ENCODE measurements at places on chromosomes 3 and 15. TPM values are rescaled to one million over a fixed set of nuclear protein-coding genes. Genes with fewer than 3 reads are reported as not detected.

The TMOD2 gene
- total RNA-seq: 4.8 TPM

The TTC14 gene
- 30.9 TPM for total RNA-seq

The BOC gene
- 17.3 TPM for total RNA-seq

DNA sequence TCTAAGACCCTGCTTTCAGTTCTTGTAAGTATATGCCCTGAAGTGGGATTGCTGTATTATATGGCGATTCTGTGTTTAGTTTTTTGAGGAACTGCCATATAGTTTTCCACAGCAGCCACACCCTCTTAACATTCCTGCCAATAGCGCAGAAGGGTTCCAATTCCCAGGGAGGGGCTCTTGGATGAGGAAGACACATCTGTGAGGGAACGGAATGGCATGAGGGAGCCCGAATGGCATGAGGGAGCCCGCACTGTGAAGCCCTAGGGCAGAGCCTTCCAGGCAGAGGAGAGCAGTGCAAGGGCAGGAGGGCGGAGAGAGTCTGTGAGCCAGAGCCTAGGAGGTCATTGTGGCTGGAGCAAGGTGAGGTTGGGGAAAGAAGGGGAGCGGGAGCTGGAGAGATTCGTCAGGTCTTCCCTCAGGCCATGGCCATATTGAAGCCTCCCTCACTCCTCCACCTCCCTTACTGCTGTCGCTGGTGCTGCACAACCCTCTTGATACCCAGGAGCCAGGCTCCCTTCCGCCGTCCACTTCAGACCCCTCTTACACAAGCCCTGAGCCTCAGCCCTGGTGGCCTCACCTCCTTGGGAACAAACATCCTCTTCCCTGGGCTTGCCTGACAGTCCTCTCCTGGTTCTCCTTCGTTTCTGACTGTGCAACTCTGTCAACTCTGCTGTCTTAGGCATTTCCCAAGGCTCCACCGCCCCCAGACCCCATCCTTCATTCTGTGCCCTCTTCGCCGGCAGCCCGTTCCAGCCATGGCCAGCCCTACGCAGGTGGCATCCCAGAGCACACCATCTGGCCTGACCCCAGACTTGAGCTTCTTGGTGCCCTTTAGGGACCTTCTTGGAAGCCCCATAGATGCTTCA lies 51.4 kb downstream of the FGD5 start:
- DNase-seq: no peak

GRCh38 chr3:156290924-156291271 lies 170.5 kb downstream of the KCNAB1 start:
- DNase-seq: no peak

DNA sequence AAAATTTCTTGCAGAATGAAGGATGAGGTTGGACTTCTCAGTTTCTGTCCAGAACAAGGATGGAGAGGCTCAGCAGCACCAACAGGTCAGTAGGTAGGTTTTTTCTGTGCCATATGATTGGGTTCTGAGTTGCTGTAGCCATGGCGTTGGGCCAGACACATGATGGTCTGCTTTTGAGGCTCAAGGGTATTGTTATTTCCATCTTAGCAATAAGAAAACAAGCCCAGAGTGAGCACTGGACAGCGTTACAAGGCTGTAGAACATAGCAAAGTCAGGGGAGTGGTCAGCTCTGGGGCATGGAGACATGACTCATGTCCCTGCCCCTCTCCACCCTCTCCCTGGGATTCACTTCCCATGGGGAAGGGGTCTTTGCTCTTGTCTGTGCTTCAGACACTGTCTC lies 137.6 kb upstream of the TOPAZ1 start:
- DNase-seq: no peak

GRCh38 chr3:44068753-44069152 lies 172.9 kb upstream of the TOPAZ1 start:
- no peak for DNase-seq

GRCh38 chr3:49553692-49554632 lies at the start of gene BSN:
BSN (plus strand) TSS chr3:49554477; CDS start chr3:49554603, 126 bp downstream.
- DNase-seq: peak; percentile 71

DNA sequence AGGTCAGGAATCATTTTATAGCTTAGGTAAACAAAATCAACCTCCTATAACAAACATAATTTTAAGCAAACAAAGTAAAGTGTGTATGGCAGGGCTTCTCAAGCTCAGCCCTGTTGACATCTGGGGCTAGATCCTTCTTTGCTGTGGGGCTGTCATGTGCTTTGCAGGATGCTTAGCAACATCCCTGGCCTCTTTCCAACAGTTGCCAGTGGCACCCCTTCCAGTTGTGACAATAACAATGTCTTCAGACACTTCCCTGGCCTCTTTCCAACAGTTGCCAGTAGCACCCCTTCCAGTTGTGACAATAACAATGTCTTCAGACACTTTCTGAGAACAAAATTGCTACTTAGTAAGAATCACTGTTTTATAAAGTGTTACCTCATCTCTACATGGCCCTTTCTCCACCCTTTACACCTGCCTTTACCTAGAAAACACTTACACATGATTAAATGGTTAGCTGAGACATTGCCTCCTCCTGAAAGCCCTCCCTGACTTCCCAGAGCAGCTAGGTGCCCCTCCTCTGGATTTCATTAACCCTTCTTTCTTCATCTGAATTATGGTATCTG lies 194.0 kb upstream of the LMCD1 start:
- DNase-seq: peak; percentile 5

DNA sequence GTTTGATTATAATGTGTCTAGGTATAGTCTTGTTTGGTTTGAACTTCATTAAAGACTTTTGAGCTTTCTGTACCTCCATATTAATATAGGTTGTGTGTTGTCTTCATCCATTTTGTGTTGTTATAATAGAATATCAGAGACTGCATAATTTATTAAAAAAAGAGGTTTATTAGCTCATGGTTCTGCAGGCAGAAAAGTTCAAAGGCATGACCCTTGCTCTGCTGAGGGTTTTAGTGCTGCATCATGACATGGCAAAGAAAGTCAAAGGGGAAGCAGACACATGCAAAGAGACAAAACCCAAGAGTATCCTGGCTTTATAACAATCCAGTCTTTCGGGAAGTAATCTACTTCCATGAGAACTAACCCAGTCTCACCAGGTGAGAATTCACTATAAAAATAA lies 358.2 kb downstream of the EDEM1 start:
- DNase-seq: no peak

- peak; percentile 79 for DNase-seq
These were observed 237.6 kb downstream of the ITPR1 start for GRCh38 chr3:4730719-4731118.

GRCh38 chr3:45631486-45631885 lies 36.9 kb downstream of the LIMD1 start:
- no peak for DNase-seq

DNA sequence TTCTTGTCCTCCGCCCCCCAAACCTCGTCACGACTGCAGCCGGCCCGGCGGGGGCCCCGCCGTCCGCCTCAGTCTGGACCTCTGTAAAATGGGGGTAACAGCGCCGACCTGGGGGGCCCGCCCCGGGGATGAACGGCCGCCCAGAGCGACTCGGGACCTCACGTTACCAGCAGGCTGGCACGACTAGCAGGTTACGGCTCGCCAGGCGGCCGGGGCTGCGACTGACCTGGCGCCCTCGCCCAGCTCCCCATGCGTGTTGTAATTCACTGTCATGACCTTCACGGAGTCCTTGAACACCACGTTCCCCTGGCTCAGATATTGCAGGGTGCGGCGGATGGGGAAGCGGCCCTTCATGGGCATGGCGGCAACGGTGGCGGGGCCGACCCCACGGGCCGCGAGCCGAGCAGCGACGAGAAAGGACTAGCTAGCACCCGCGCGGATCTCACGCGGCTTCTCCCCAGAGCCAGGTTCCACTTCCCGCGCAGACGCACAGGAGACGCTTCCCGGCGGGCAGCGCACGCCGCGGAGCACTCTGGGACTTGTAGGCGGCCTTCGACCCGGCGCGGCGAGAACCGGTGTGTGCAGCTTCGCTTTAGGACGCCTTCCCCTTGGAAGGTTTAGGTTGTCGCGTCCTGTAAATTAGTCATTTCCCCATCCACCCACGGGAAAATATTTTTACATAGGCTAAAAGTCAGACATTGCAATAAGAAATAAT lies at the start of gene MRPS25:
MRPS25 (minus strand) TSS at position 481 of the 715 bp plus-strand sequence; CDS start at position 360, 121 bp downstream.
- peak; percentile 90 for DNase-seq

DNA sequence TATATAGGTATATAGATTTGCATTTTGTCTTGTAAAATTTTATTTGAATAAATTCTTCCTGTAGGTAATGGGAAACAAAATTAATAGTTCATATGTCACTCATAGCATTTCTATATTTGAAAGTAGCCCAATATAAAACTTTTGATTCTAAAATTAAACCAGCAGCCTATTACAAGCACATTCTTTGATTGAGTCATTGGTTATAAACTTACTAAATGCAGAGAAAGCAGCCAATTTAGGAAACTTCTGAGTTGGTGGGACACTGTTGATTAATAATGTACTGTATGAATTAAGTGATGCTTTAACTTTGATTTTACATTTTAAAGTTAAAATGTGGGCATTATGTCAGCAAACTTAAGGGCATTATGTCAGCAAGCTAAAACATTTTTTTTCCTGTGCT lies 34.5 kb downstream of the NR1D2 start:
- no peak for DNase-seq

GRCh38 chr15:57149196-57149595 lies 227.1 kb upstream of the CGNL1 start:
- no peak for DNase-seq

DNA sequence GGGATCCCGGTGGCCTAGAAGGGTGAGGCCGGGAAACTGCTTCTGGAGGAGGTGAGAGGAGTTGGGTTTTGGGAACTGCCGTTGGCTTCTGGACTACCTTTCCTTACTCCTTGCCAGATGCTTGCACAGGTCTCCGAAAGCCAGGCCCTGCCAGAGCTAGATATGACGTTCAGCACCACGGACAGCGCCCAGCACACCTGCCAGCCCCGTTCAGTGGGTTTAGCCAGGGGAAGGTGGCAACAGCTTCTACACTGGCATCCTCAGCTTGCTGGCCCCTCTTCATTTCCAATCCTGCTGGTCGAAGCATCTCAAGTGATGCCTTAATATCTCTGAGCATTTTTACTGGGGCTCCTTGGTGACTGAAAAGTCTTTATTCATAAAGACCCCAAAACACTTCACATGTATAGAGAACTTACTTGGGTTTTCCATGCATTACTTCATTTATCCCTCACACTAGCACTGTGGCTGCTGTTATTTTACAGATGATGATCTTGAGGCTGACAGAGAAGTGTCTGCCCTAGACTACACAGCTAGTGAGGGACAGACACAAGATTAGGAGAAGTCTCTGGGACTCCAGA lies 21.9 kb downstream of the HCN4 start:
- peak; percentile 47 for DNase-seq

DNA sequence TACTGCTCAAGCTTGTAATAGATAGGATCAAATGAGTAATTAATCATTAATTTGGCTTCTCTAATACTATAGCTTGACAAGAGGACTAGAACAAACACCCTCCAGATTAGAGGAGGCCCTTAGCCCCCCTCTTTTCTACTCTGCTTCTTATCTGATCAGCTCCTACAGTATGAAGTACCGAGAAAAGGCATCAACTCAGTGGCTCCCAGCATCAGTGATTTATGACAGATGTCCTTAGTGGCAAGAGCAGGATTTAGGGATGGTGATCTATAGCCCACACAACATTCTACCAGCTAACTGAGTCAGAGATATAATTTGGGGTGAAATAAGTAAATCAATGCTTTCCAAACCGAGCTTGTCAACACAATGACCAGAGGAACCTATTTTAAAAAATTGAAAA lies 541.1 kb downstream of the NLGN1 start:
- DNase-seq: no peak

DNA sequence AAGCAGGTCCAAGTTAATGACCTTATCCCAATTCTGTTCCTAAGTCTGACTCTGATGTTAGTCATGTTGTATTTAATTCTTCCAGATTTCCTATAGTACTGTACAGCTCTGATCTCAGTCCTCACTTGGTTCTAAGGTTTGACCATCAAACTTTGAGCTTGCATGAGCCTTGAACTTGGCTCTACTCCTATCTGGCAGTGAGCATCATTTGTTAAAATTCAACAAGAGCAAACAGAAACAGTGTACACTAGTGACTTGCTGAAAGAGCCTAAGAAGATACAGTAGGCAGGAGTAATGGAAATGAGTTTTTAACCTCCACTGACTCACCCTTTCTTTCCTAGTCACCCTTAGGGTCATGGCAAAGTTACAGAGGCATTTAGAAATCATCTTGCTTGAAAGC lies 451.1 kb upstream of the TPRG1 start:
- DNase-seq: peak; percentile 46

DNA sequence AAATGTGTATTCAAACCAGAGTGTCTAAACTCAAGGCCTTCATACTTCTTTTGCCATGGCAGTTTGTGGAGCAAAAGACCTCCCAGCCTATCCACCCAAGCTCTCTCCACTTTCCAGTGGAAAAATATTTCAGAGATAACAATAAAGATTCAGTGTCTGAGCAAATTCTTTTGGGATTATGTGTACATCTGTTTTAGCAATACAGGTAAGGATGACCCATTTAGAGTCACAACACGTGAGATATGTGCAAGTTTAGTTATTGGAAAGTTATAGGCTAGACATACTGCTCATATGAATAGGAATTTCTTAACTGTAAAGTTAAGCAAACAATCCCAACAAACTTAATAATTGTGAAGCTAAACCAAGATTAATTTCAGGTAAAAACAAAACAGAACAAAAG lies 174.5 kb upstream of the LRIG1 start:
- no peak for DNase-seq

GRCh38 chr15:37824717-37825382 lies 109.6 kb upstream of the TMCO5A start:
- peak; percentile 93 for DNase-seq

DNA sequence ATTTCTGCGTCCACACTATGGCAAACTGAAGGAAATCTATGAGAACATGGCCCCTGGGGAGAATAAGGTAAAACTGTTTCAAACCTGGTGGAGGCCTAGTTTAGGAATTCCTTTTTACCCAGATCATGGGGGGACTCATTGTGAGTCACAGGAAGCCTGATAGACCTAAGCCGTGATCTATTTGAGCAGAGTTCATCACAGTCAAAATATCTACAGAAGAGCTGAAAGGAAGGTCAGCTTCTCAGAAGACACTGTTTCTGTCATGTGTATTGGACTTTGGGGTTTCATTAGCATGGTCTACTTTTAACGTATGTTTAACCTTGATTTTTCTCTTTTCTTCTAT lies 1.3 kb downstream of the PSMD2 start:
- DNase-seq: peak; percentile 73

- peak; percentile 57 for DNase-seq
These were observed 35.2 kb downstream of the CPN2 start for GRCh38 chr3:194315965-194316361.

GRCh38 chr15:96553451-96553850 lies 223.0 kb downstream of the NR2F2 start:
- DNase-seq: no peak
